ENCODE measurements at places on chromosomes 5 and 9. TPM values are rescaled to one million over a fixed set of nuclear protein-coding genes. Genes with fewer than 3 reads are reported as not detected.

Gene C9orf153
- total RNA-seq = 0.13 TPM

Gene NR2F1
- 1.4 TPM for total RNA-seq

Gene CNTNAP3B
- total RNA-seq = 2.6 TPM

- no peak for DNase-seq
Observed at GRCh38 chr5:135240283-135240633, 158.8 kb downstream of the MACROH2A1 start.

- no peak for DNase-seq
Observed at GRCh38 chr9:29416204-29416603, 1842.9 kb upstream of the C9orf72 start.

DNA sequence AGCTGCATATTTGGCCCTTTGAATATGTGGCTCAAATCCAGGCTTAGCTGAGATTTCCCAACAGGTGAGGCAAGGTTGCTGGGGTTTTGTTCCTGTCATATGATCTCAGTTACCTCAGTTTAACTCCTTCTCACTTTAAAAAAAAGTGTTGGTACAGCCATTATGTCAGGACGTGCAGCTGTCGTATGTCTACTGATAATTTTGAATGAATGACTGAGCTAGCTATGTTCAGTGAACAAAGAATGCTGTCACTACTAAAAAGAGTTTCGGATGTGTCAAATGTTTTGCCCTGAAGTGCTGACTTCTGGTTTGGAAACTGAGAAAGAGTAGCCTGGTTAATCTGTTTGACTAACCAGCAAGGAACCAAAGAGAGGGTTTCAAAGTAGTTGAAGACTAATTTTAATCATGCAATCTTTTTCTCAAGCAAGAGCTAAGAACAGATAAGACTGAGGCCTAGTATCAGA, 106.3 kb upstream of the NR3C1 start:
- no peak for DNase-seq

DNA sequence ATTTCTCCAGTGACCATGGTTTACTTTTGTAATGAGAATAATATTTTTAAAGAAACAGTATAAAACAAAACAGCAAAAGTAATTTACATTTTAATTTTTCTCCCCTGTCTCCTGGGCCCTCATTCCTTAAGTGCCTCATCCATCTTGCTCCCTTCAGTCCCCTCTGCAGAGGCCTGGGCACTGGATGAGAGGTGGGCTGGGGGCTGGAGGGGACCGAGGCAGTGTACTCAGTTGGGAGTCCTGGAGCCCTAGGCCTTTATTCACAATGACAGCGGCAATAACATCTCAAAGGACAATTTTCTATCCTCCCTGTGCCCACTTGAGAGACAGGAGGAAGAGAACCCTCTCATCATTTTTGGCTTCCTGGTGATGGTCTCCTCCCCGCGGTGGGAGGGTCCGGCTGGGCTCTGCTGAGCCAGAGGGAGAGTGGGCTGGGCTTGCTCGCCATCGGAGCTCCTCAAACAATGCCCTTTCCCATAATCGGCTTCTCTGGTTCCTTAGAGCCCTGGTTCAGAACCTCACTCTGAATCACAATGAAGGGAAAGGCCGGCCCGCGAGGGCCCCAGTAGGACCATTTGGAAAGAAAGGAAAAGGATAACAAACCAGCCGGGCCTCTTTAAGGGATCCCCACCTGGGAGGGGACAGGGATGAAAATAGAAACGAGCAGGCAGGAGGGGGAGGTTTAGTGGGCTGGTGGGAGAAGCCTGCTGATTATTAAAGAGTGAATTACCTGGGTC, 9.7 kb upstream of the SMIM32 start:
- no peak for DNase-seq

- no peak for DNase-seq
Observed at GRCh38 chr9:17669206-17669605, 90.3 kb downstream of the SH3GL2 start.

GRCh38 chr5:110896901-110897300, 158.1 kb downstream of the SLC25A46 start:
- DNase-seq = no peak

DNA sequence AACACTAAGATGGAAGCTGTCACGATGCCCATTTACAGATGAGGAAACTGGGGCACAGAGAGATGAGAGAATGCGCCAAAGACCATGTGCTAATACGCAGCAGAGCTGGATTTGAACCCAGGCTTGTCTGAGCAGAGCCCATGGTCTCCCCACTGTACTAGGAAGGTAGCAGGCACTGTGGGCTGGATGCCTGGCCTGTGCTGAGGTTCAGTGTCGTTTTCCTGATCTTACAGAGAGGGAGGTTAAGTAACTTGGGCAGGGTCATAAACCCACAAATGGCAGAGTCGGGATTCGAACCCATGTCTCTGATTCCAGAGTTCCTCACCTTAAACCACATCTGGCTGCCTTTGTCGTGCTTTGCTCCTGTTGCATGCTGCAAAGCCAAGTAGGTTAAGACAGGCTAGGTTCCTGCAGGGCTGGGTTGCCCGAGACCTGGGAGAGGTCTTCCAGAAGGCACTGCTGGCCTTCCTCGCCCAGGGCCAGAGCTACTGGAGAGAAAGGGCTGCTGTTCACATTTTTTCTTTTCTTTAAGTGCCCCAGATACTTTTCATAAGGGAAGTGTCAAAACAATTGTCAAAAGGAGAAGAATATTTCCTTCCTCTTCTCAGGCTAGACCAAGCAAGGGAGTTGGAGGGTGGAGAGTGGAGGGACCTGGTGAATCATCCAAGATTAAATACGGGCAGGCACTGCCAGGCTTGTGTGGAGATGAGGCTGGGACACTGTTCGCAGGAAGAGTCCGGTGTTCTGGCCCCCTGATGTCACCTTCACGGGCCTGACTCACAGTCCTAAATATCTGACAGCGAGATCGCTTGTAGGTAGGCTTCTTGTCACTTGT, 3.2 kb downstream of the NEK6 start:
- DNase-seq = no peak

DNA sequence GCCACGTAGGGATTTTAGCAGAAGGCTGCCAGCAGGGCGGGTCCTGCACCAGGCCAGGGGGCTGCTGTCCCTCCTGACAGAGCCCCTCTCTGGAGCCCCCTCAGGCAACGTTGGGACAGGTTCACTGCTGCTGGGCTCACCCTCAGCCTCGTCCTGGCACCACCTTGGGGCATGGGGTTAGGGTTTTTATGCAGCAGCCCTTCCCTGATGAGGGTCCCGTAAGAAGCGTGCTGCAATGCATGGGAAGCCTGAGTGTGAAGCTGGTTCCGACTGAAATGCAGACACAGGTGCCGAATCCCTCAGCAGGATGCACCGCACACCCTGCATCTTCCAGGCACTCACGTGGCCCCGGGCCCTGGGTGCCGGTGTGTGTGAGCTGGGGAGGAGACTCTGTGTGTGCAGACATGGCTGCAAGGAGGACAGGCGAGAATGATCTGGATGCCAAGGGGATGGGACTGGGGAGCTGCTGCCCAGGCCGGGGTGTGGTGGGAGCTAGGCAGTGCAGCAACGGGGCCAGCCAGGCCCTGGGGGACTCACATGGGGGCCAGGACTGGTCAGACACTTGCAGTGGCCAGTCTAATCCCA, 27.1 kb downstream of the ZDHHC11B start:
- no peak for DNase-seq

GRCh38 chr5:128083811-128084227, 253 bp downstream of the SLC12A2 start:
- no peak for DNase-seq

GRCh38 chr5:35342664-35343063, 112.4 kb upstream of the PRLR start:
- DNase-seq = no peak

DNA sequence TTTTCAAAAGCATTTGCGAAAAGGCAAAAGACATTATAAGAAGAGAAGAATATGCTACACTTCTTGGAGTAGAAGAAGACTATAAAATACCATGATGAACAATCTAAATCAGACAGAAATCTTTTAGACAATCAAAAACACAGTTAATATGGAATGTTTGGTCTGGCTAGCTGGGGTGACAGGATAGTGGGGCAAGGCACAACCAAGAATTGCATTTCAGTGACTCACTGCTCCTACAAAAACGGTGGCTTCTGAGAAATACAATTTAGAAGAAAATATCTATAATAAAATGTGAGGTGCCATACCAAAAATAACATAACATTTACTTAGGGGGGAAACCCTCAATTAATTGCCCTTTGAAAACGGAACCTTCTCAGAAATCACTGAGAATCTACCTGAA, 363.4 kb downstream of the NPR3 start:
- DNase-seq = no peak

- DNase-seq = peak; percentile 66
Observed at GRCh38 chr5:132063090-132063911, 2.8 kb downstream of the IL3 start.

DNA sequence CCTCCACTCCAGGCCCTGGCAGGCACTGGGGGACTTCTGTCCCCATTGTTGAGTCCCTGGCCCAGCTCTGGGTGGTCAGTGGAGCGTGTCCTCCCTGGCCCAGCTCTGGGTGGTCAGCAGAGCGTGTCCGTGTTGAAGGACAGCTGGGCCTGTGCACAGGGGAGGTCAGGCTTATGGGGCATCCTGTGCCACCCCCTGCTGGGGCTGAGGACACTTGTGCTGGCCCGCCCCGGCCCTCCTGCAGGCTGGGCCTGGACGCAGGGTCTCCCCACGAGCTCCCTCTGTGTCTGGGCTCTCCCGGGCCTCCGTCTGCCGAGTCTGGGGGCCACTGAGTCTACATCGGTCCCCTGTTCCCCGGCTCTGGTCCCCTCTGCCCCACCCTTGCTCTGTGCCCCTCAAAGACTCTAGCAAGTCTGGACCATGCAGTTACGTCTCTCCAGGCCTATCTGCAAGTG, 11.5 kb upstream of the CLIC3 start:
- DNase-seq = no peak
